NK-92 treated with Interleukin-12 subunit alpha and Interleukin-12 subunit beta, amount 100 ng/mL, for 24 hours (cell line): ENCODE measurements at places on chromosomes 11 and 22.

DNA sequence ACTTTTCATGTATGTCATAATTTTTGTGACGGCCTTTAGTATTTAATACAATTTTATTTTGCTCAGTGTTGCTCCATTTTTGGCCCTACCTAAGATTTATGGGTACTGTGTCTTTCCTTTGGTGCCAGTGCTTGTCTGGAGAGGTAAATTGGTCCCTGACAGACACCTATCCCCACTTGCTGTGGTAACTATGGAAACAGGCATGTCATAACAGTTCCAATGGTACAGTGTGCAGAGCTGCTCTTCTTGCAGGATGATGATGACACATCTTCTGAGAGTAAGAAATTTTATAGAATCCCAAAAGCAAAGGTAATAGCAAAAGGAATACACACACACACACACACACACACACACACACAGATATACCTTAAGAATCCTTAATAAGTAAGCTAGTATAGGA lies 118.5 kb downstream of the ELP4 start:
- no peak for DNase-seq

DNA sequence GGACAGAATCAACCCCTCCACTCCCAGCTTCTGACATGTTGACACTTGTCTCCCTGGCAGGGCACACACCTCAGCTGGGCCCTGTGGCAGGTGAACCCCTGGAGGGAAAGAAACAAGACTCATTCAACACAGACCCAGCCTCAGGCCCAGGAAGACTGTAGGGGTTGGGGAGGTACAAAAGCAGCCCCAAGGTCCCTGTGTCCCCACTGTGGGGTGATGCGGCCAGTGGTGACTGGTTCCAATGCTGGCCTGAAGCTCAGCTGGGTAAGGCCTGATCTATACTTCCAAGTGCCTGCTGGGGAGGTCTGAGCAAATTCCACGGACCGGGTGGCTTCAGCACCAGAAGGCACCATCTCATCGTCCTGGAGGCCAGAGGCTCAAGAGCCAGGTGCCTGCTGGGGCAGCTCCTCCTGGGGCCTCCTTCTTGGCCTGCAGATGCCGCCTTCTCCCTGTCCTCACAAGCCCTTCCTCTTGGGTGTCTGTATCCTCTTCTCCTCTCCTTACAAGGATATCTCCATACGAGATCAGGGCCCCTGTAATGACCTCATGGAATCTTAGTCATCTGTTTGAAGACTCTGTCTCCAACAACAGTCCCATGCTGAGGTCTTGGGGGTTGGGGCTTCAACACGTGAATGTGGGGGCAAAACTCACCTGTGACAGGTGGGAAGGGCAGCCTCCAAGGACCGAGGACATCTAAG lies 1492.1 kb downstream of the BRD1 start:
- DNase-seq, result no peak

- no peak for DNase-seq
These were observed 81.4 kb downstream of the TBC1D22A start for GRCh38 chr22:46843821-46844255.

DNA sequence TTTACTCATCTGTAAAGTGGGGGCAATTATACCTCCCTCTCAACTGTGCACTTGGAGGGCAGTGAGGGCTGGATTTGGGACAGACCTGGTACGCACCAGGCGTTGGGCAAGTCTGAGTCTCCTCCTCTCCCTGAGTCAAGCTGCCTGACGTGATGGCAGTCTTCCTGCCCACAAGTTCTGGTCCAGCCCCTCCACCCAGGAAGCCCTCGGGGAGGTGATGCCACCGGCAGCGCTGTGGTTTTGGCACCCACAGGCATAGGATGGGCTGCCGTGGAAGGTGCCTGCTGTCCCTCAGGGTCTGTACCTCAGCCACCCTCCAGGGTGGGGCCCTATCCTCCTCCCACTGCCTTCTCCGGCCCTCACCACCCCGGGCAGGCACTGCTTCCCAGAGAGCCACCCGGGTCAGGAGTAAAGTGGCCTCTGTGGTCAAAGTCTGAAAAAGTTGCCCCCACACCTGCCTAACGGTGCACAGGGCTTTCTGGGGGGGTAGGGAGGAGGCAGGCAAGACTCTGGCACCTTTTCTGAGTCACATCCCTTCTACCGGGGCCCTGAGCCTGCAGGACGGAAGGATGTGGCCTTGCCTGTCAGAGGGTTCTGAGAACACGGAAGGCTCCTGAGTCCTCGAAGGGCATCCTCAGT lies 6.5 kb upstream of the APOBEC3H start:
- DNase-seq, result peak; percentile 97

GRCh38 chr11:114163830-114164401 lies 104.4 kb downstream of the ZBTB16 start:
- no peak for DNase-seq
